ENCODE measurements at places on chromosomes 2 and 18. TPM values are rescaled to one million over a fixed set of nuclear protein-coding genes. Genes with fewer than 3 reads are reported as not detected.

- no peak for DNase-seq
Measured at GRCh38 chr2:56018267-56018666, 94.7 kb upstream of the EFEMP1 start.

GRCh38 chr2:219076253-219076652, 15.5 kb upstream of the IHH start:
- DNase-seq, result no peak

DNA sequence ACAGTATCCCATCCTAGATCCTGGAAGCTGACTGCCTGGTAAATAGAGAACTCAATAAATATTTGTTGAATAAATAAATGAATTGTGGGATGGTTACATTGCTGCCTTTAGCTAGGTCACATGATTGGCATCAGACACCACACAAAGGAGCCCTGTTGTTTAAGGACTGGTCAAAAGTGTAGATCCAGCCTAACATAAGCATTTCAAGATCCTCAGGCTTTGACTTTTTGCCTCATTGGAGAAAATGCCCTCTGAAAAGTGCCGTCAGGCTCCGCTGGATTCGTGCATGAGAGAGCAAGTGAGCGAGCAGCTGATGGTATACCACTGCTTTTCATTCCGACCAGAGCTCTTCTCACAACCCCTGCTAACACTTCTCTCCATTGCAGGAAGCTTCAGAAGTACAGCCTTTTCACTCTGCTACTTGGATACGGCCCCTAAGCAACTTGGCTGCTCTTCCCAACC, 1.3 kb upstream of the ZNF24 start:
- DNase-seq, result no peak

GRCh38 chr2:2831633-2832032, 500.6 kb upstream of the MYT1L start:
- DNase-seq, result no peak

Gene ALPG
- polyA plus RNA-seq, result not detected

Gene NYAP2
- polyA plus RNA-seq, result not detected

Gene CDC42EP3
- polyA plus RNA-seq, result 191 TPM

- DNase-seq, result no peak
Measured at GRCh38 chr18:10814336-10814735, 288.5 kb downstream of the NAPG start.

GRCh38 chr18:32776561-32776960, 3.7 kb upstream of the KLHL14 start:
- DNase-seq, result no peak

DNA sequence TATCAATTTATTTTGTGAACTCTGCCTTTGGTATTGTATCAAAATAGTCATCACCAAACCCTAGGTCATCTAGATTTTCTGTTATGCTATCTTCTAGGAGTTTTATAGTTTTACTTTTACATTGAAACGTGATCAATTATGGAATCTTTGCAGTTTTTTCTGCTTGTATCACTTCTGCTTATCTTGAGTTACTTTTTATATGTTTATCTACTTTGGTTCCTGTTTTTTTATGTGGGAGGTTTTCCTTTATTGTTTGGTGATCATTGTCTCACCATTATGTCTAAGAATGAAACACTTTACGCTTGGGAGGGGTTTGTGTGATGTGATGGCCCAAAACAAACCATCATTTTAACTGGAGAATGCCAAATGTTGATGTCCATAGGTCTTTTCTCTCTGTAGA, 261.2 kb downstream of the SPAG16 start:
- DNase-seq, result no peak

GRCh38 chr18:6222271-6222670, 192.4 kb downstream of the L3MBTL4 start:
- DNase-seq, result no peak

DNA sequence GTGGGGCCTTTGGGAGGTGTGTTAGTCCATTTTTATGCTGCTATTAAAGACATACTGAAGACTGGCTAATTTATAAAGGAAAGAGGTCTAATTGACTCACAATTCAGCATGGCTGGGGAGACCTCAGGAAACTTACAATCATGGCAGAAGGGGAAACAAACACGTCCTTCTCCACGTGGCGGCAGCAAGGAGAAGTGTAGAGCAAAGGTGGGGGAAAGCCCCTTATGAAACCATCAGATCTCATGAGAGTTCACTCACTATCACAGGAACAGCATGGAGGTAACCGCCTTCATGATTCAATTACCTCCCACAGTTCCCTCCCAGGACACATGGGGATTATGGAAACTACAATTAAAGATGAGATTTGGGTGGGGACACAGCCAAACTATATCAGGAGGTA, 187.1 kb upstream of the OSR1 start:
- DNase-seq, result no peak

Gene SERPINB3
- polyA plus RNA-seq, result not detected

Gene MOCOS
- polyA plus RNA-seq, result 12.5 TPM
